ENCODE measurements at places on chromosomes 4 and X.

DNA sequence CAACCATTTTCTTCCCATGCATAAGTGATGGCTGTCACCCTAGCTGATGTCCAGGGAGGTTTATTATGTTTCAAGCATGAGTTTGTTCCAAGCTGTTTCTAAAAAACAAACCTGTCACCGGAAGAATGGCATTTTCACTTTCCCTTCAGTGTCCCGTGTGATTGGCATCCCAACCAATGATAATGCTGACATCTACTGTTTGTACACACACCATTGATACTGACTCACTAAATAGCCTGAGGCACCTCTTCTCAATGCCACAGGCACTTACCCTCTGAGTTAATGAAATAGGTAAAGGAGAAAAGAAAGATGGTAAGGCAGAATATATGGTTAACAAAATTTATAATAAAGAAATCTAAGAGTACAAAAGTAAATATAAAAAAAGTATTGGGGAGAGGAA lies 23.1 kb upstream of the VCX2 start:
- DNase-seq, result no peak

DNA sequence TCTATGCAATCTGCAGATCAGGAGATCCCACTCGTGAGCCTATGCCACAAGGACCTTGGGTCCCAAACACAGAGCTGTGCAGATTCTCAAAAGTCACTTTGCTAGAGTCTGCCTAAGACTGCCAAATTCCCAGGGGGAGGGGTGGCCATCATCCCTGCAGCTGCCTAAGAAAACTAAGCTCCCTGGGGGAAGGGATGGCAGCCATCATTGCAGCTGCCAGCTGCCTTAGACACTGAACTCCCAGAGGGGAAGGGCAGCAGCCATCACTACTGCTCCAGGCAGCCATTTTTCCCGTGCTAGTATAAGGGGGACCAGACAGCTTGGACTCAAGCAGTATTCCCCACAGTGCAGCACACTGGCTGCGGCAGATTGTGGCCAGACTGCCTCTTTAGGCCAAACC lies 156.9 kb downstream of the NKX6-1 start:
- no peak for DNase-seq

DNA sequence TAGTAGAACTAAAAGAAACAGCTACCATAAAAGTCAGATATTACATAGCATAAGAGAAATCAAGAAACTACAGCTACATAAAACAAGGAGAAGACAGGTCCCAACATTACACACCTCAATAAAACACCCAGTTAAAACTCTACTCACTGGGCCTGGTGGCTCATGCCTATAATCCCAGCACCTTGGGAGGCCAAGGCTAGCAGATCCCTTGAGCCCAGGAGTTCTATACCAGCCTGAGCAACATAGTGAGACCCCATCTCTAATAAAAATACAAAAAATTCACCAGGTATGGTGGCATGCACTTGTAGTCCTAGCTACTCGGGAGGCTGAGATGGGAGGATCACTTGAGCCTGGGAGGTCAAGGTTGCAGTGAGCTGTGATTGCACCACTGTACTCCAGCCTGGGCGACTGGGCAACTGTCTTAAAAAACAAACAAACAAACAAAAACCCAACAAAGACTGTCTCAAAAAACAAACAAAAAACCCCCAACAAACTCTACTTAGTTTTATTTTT lies 15.2 kb upstream of the TXLNG start:
- no peak for DNase-seq

- no peak for DNase-seq
Measured at GRCh38 chr4:10606483-10607155, 77.9 kb downstream of the CLNK start.

GRCh38 chr4:120730777-120731320 lies 191.7 kb downstream of the PRDM5 start:
- DNase-seq, result no peak

DNA sequence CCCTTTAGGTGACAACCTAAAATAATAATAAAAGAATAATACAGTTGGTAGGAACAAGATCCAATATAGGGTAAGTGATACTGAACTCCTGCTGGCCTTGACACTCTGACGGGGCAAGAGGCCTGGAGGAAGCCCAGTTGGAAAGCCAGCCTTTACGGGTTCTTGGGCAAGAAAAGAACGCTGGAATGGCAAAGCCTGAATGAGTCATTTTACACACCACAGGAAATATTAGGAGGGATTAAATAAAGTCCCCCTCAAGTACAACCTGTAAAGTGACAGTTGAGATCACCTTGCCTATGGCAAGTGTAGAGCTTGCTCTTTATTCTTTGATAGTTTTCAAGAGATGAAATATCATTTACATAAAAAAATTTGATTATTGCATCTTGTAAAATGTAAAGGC lies 244.5 kb upstream of the TLL1 start:
- no peak for DNase-seq

Measured in AG08395 (cell line).